Stomach (tissue), 19 donors: ENCODE measurements at places on chromosomes 2 and 18. TPM values are rescaled to one million over a fixed set of nuclear protein-coding genes. Genes with fewer than 3 reads are reported as not detected.

- H3K36me3 ChIP-seq = no peaks in the 10 kb centered on the region
- H3K27ac ChIP-seq = peak overlapping the region; percentile 85
- peaks cover 57% of the 10 kb centered on the region for H3K4me1 ChIP-seq
- DNase-seq = no peak
- no peaks in the 10 kb centered on the region for H3K27me3 ChIP-seq
Measured at GRCh38 chr2:11744631-11745394, 1.6 kb upstream of the LPIN1 start.

The SNTG2 gene
- polyA plus RNA-seq = 0.68 TPM

DNA sequence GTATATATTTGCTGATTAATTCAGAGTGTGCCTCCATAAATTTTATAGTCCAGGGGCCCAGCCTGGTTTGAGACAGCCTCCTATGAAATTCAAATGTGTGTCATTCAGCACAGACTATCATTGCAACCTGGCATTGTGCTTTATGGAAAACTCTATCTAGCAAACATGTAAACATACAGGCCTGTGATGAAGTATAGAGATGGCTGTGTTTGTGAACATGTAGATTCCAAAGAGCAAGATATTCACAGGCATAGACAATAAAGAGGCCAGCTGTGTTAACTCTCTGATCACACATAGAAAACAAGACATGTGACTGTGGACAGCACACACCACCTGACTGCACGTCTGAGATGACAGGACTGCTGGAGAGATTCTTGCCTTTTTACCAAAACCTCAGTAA is 297.9 kb downstream of the EN1 start:
- no peak overlapping the region for H3K4me3 ChIP-seq
- H3K27me3 ChIP-seq = no peaks in the 10 kb centered on the region
- no peaks in the 10 kb centered on the region for H3K4me1 ChIP-seq
- DNase-seq = no peak

DNA sequence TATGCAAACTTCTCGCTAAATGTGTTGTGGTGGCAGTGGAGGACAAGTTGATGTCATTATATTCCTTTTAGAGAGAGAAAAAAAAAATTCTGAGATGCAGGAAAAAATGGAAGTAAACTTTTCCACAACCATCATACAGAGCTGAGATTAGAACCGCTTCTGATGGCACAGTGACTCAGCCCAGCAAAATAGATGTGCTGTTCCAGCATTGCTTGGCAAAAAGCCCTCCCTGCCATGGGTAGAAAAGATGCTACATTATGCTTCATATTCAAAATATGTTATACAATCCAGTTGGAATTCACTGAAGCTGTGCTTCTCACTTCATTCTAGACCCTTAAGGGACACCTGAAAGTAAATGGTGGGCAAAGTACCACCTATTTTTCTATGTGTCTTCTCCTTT is 1047.6 kb upstream of the FANCL start:
- H3K36me3 ChIP-seq = no peaks in the 10 kb centered on the region
- no peak for DNase-seq
- no peaks in the 10 kb centered on the region for H3K27me3 ChIP-seq
- no peak overlapping the region for H3K4me3 ChIP-seq
- no peak overlapping the region for H3K27ac ChIP-seq

GRCh38 chr2:16481351-16481750 is 184.3 kb downstream of the CYRIA start:
- H3K27me3 ChIP-seq = no peaks in the 10 kb centered on the region
- no peaks in the 10 kb centered on the region for H3K4me1 ChIP-seq
- no peak overlapping the region for H3K27ac ChIP-seq
- no peak overlapping the region for H3K4me3 ChIP-seq
- no peak for DNase-seq

GRCh38 chr2:31294196-31294595 is 60.2 kb downstream of the EHD3 start:
- no peak for DNase-seq
- no peak overlapping the region for H3K27ac ChIP-seq
- no peak overlapping the region for H3K4me3 ChIP-seq
- H3K27me3 ChIP-seq = no peaks in the 10 kb centered on the region
- H3K36me3 ChIP-seq = no peaks in the 10 kb centered on the region

DNA sequence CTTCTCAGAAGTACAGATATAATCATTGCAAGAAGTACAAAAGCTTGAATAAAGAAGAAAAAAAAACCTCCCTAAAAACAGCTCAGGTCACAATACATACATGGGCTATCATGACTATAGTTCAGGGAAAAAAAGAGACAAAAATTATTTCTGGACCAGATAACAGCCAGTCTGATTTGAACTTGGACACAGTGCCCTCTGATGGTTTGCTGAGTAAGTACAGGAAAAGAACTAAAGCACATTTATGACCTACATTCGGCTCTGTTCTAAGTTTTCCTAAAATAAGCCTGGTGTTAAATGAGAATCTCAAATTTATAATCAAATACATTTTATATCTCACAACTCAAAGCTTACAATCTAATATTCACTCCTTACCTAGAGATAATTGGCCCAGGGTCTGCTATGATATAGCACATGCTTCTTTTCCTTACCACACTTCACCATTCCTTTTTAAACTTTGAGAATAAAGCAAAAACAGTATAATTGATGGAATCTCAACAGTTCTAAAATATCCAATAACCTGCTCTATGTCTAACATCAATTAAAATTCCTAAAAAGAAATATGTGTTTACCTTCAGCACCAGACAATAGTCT is 81.1 kb downstream of the RAPH1 start:
- no peak overlapping the region for H3K27ac ChIP-seq
- H3K4me3 ChIP-seq = no peak overlapping the region
- H3K27me3 ChIP-seq = no peaks in the 10 kb centered on the region
- no peaks in the 10 kb centered on the region for H3K4me1 ChIP-seq
- DNase-seq = no peak
- H3K36me3 ChIP-seq = peaks cover 3% of the 10 kb centered on the region

The LOXHD1 gene
- 0.03 TPM for polyA plus RNA-seq

DNA sequence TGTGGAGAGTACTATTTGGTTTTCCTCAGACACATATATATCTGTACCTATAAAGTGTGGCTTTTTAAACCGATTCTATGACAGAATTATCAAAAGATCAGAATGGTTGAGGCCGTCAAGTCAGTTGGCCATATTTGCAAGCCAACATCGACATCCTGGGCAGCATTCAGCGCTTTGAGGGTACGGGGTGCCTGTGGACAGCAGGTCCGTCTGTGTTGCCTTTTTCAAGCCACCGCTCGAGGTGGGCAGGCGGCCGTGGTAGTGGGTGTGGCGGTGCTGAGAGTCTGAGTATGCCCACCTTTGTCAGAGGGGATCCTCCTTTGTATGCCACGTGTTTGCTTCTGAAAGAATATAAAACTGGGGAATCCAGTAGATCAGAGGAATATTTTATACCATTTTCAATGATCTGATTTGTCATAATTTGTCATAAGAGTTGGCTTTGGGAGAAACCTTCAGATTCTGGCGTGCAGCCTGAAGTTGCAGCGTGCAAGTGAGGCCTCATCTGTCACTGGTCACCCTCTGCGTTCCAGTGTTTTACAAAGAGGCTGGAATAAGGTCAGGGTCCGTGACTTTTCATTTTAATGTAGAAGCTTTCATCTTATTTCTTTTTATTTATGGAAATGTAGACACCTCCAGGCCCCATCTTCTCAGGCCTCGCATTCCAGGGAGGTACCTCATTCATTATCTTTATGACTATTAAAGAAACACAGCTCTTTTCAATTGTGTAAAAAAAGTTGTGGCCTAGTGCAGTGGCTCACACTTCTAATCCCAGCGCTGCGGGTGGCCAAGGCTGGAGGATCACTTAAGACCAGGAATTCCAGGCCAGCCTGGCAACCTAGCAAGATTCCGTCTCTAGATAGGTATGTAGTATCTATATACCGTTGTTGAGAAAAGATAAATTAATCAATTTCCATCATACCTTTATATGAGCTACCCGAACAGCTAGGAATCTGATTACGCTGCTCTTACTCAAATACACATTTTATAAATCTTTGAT is 37.8 kb upstream of the RBM44 start:
- no peak overlapping the region for H3K27ac ChIP-seq
- H3K4me1 ChIP-seq = peaks cover 17% of the 10 kb centered on the region
- DNase-seq = no peak
